ENCODE measurements at places on chromosomes 2 and 18. TPM values are rescaled to one million over a fixed set of nuclear protein-coding genes. Genes with fewer than 3 reads are reported as not detected.
A peak's percentile ranks its signal among the peaks of the same experiment; 100 is the strongest.

DNA sequence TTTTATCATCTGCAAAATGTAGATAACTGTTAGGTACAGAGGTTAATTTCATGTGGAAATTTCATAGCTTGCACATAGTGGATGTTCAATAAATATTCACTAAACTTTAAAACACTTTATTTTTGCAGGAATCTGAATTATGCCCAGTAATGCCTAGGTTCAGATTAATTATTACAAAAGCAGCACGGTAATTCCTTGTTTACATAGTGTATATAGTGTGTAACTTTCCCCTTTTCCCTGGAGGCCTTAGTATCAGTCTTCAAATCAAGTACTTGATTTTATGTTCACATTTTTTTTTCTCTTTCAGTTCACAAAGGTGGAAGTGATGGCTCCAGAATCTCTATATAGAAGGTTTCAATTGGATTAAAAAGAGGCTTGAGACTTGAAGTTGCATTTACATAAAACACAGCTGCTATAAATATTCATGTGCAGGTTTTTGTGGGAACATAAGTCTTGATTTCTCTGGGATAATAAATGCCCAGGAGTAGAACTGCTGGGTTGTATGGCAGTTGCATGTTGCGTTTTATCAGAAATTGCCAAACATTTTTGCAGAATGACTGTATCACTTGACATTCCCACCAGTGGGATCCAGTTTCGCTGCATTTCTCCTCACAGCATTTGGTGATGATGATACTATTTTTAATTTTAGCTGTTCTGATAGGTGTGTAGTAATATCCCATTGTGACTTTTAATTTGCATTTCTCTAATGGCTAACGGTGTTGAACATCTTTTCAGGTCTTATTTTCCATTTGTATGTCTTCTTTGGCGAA is 27.6 kb upstream of the LGALSL start:
- no peak for DNase-seq

DNA sequence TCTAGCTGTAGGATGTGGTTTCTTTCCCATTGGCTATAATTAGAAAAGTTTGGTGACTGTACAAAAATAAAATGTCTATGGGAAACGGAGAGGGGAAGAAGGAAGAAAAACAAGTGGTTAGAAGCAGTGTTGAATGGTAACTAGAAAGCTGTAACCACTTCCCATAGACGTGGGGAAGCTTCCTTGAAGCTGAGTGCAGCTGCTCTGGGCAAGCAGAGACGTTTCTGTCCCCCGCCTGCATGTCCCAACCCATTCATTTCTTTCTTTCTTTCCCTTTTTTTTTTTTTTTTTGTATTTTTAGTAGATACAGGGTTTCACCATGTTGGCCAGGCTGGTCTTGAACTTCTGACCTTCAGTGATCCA is 367.8 kb upstream of the HS6ST1 start:
- no peak for DNase-seq

DNA sequence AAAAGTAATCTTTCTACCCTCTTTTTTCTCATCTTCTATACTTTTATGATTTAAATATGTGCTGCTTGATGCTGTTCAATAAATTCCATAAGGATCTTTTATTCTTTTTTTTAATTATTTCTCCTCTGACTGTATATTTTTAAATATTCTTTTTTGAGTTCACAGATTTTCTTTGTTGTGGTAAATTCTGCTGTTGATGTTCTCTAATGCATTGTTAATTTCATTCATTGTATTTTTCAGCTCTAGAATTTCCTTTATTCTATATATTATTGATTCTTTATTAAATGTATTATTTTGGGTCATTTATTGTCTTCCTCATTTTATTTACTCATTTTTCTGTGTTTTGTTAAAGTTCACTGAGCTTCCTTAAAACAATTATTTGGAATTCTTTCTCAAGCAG is 260.9 kb downstream of the ZNF804A start:
- DNase-seq, result no peak

DNA sequence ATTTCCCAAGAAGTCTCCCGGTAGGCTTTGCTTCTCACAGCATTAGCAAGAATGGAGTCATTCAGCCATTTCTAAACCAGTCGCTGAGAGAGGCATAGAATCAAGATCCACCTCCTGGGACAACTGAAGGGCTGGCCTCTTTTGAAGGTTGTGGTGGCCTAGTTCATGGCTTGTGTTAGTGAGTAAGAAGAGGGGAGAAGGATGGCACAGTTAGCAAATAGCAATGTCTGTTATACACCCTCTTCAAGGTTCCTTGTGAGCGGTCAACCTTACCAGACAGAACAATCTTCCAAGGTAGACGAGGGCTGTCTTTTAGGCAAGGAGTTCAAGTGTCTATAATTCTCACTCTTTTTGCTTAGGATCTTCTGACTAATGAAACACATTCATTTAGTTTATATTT is 35.4 kb upstream of the DNAH7 start:
- no peak for DNase-seq

DNA sequence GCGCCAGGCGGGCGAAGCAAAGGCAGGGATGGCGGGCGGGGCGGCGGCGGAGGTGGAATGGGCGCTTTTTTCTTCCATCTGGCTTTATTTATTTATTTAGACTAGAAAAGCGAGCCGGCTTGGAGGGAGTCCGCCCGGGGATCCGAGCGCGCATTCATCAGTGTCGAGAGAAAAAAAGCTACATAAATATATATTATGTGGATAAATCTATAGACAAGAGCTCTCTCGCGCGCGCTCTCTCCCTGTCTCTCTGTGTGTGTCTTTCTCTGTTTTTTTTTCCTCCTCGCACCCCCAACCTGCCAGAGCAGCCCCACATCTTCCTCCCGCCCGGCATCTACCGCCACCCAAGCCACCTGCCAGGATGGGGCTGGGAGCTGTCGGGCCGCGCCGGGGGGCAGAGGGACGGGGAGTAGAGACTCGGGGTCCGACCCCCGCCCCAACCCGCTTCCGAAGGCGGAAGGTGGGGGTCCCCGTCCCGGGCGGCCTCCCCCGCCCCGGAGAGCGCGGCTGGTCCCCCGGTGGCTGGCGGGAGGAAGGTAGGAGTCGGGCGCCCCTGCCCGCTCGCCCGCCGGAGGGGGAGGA is 972 bp upstream of the CELF4 start:
- DNase-seq, result no peak

DNA sequence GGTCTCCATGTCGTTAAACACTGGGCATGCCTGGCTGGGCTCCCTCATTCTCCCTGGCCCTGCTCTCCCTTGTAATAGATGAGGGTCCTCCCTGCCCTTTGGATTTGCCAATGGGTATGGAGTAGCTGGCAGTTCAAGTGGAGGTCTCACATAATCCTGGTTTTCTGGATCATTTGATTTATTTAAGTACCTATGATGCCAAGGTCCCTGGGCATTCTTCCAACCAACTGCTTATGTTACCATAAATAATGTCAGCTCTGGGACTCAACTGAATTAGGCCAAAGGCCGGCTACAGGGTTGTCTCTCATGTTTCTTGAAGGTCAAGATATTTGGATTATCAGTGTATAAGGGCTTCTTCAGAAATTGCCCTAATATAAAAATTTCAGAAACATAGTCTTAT is 104.9 kb upstream of the LYPD6 start:
- no peak for DNase-seq

GRCh38 chr2:203774760-203775159 is 68.3 kb downstream of the CD28 start:
- no peak for DNase-seq

- no peak for DNase-seq
Measured at GRCh38 chr18:36718705-36719328, 110.0 kb downstream of the TPGS2 start.

DNA sequence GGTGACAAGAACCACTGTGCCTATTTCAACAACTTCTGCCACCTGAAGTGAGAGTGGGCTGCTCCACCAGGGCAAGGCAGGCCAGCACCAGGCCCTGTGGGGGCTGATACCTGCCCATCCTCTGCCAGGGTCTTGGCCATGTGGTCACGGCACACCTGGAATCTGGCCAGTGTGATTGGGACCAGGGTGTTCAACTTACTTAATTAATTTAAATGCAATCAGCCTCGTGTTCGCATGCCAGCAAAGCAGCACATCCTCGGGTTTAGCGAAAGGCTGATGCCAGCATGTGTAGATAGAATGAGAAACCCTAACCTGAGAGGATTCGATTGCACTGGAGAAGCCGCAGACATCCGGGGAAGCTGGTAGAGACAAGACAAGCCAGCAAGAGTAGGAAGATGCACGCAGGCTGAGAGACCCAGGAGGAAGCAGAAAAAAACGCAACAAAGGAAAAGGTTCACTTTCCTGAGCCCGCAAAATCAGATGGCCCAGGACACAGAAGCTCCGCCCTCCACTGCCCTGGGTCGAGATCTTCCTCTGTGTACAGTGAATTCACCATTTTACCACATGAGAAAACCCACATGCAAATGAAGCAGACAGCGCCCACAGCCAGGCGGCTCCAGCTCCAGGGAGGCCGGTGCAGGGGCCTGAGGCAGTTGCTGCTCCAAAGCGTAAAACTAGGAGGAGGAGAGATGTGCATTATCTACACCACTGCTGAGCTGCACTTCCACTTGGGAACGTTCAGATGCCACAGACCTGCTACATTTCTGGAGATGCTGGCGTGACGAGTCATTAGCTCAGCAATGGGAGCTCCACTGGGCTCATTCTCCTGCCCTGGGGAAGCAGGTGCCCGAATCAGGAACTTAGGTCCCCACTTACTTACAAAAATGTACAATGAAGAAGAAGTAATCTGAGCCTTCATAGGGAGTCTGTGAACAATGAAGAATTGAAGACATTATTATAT is 92.1 kb downstream of the TMEM18 start:
- DNase-seq, result no peak

DNA sequence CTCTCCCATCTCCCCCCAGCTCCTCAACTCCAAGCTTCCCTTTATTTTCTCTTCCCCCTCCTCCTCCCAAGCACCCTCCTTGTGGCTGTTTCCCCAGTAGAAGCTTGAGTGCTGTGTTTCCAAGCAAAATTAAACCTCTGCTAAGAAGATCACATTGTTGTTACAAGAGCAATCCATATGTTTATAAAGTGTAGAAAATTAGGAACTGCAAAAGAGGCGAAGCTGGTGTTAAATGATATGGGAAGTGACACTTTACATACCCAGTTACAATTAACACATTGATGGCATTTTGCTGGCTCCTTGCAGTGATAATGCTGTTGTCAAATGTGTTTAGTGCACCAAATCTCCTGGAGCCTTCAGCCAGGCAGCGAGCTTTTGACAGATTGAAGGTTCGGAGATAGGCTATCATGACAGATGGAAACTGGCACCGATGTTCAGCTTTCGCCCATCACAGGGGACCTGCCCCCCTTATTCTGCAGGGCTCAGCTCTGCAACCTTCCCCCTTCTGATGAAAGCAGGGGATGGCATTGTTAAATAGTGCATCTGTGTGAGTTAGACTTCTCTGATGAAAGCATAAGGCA is 259.8 kb upstream of the ATP5MC3 start:
- no peak for DNase-seq

- DNase-seq, result no peak
Measured at GRCh38 chr18:61544178-61544577, 210.9 kb downstream of the CDH20 start.

Gene MAP3K19
- not detected for total RNA-seq

Gene CWC22
- total RNA-seq, result 19.9 TPM

DNA sequence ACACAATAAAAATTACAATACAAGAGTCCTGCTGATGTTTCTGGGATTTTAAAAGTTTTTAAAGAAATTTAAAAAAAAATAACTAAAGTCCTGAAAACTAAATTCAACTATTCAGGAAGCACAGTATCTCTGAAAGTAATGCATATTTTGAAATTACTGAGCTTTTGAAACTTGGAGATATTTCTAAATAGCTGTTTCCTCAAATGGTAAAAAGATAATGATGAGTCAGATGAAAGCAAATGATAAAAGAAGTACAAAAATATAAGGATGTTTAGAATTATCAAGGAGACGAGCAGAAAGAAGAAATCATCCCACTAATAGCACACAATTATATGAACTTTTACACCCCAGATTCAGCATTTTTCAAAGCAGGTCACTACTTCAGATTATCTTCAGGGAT is 90.2 kb upstream of the SLC25A52 start:
- DNase-seq, result no peak

DNA sequence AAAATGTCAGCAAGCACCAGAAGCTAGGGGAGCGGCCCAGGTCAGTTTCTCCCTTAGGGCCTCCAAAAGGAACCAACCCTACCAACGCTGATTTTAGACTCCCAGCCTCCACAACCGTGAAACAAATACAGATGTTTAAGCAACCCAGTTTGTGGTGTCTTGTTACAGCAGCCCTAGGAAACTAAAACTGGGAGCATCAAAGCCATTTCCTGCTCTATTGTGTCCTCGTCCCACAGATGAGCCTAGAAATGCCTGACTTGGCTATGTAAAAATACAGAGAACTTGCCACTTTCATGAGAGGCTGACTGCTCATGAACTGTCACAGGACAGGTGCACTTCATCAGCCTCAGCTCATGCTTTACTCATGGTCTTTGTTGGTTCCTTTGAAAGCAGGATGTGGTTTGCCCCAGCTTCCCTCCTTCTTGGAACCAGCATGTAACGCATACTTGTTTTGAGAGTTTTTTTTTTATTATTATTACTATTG is 97.6 kb upstream of the SLC39A10 start:
- DNase-seq, result peak; percentile 62

- DNase-seq, result no peak
Measured at GRCh38 chr2:1538663-1539062, 125.4 kb downstream of the TPO start.

GRCh38 chr2:128568106-128568505 is 249.4 kb upstream of the HS6ST1 start:
- no peak for DNase-seq

Gene PROKR1
- total RNA-seq, result 2.2 TPM

DNA sequence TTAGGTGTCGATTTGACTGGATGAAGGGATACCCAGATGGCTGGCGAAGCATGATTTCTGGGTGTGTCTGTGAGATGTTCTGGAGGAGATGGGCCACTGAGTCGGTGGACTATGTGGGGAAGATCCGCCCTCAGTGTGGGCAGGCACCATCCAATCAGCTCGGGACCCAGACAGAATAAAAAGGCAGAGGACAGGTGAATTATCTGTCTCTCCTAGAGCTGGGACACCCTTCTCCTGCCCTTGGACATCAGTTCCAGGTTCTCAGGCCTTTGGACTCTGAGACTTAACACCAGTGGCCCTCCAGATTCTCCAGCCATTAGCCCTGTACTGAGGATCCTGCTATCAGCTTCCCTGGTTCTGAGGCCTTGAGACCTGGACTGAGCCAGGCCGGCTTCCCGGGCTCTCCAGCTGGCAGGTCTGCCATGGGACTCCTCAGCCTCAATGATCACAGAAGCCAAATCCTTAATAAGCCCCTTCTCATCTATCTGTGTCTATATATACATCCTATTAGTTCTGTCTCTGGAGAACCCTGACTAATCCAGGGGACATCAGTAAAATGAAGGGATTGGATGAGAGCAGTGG is 11.7 kb downstream of the PROC start:
- no peak for DNase-seq

- DNase-seq, result no peak
Measured at GRCh38 chr18:42113529-42114191, 158.6 kb downstream of the PIK3C3 start.
